ENCODE measurements at places on chromosomes 2 and 18. TPM values are rescaled to one million over a fixed set of nuclear protein-coding genes. Genes with fewer than 3 reads are reported as not detected.

Gene KCNJ3
- 0.05 TPM for total RNA-seq

Gene SLC16A14
- 14.2 TPM for total RNA-seq

Gene RAPH1
- 25.7 TPM for total RNA-seq

Gene C1QL2
- not detected for total RNA-seq

Gene CCDC141
- total RNA-seq = not detected

Gene MYCN
- total RNA-seq = 149 TPM

Gene MDH1B
- 2.0 TPM for total RNA-seq

Gene RUFY4
- not detected for total RNA-seq

Gene ANKAR
- 4.8 TPM for total RNA-seq

Gene BOLL
- not detected for total RNA-seq

Gene PLEKHH2
- total RNA-seq = 2.1 TPM

Gene ALPG
- total RNA-seq = not detected

Gene LOXHD1
- not detected for total RNA-seq

Gene IGFBP2
- 366 TPM for total RNA-seq

Gene MAPRE2
- 38.1 TPM for total RNA-seq

Gene TTC31
- total RNA-seq = 29.6 TPM

Gene LBX2
- not detected for total RNA-seq

Gene HOXD4
- 1.3 TPM for total RNA-seq

Gene ABHD1
- total RNA-seq = 0.82 TPM

Gene CYP27A1
- total RNA-seq = 4.8 TPM

Gene SLC5A7
- total RNA-seq = 3.0 TPM

Gene CPLX4
- not detected for total RNA-seq
